Psoas muscle (tissue), 8 donors: ENCODE measurements at places on chromosomes 1 and 21. TPM values are rescaled to one million over a fixed set of nuclear protein-coding genes. Genes with fewer than 3 reads are reported as not detected.

TLR5 gene
- total RNA-seq = 0.80 TPM

TPM3 gene
- 3,245 TPM for total RNA-seq

DNA sequence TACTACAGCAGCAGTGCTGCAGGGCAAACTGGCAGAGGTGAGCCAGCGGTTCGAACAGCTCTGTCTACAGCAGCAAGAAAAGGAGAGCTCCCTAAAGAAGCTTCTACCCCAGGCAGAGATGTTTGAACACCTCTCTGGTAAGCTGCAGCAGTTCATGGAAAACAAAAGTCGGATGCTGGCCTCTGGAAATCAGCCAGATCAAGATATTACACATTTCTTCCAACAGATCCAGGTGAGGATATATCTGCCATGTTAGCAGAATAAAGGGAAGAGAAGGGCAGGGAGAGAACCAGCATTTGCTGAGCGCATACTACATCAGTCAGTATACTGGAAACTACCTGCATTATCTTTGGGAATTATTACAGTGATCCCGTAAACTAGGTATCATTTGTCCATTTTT is 130.0 kb upstream of the BMP8A start:
- peaks cover 12% of the 10 kb centered on the region for H3K36me3 ChIP-seq
- peaks cover 5% of the 10 kb centered on the region for H3K4me1 ChIP-seq
- no peak for DNase-seq
- H3K27me3 ChIP-seq = no peaks in the 10 kb centered on the region

MPZ gene
- 2.6 TPM for total RNA-seq

KLHDC9 gene
- total RNA-seq = 2.8 TPM

TMEM82 gene
- total RNA-seq = not detected

DNA sequence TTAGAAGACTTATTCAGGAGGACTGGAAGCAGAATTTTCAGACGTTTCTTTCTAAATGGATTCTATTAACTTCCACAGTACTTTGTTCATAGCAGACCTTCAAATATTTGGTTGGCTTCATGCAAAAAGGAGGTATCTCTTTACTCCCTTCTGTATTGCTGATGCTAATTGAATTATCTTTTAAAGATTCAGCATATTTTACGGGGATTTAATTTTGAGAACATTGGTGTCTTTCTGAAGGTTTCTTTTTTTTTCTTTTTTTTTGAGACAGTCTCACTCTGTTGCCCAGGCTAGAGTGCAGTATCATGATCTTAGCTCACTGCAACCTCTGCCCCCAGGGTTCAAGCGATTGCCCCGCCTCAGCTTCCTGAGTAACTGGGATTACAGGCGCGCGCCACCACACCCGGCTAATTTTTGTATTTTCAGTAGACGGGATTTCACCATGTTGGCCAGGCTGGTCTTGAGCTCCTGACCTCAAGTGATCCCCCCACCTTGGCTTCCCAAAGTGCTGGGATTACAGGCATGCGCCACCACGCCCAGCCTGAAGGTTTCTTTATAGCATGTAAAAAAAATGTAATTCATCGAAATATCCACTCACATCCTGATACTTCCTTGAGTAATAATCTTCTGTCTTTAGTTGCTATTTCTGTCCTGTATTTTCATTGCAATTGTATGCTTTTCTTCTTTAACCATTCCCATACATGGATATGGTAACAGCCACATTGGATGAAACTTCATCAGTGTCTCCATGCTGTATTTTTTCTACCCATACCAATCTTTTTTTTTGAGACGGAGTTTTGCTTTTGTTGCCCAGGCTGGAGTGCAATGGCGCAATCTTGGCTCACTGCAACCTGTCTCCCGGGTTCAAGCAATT is 14.5 kb downstream of the CNST start:
- no peak for DNase-seq
- H3K4me1 ChIP-seq = peaks cover 64% of the 10 kb centered on the region
- H3K4me3 ChIP-seq = no peak overlapping the region
- no peaks in the 10 kb centered on the region for H3K36me3 ChIP-seq

- H3K36me3 ChIP-seq = no peaks in the 10 kb centered on the region
- H3K27ac ChIP-seq = no peak overlapping the region
- no peak overlapping the region for H3K4me3 ChIP-seq
- H3K27me3 ChIP-seq = no peaks in the 10 kb centered on the region
- no peaks in the 10 kb centered on the region for H3K4me1 ChIP-seq
These were observed 742.6 kb upstream of the CXADR start for GRCh38 chr21:16770266-16770665.

DNA sequence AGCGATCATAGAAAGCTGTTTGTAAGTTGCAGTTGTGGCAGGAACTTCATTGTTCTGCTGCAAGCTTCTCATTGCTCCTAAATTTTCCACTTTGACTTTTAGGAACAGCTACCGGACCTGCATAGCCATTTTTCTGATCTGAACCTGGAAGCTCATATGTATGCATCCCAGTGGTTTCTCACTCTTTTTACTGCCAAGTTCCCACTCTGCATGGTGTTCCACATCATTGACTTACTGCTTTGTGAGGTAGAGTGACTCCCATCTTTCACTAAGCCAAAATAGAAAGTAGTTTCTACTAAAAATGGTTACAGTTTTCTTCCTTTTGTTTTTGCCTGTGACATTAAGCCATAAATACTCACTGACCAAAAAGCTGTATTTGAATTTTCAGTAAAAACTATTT is 254.2 kb downstream of the GPR52 start:
- no peaks in the 10 kb centered on the region for H3K4me1 ChIP-seq
- H3K27me3 ChIP-seq = no peaks in the 10 kb centered on the region
- no peak overlapping the region for H3K4me3 ChIP-seq
- no peaks in the 10 kb centered on the region for H3K36me3 ChIP-seq
- no peak for DNase-seq

- H3K27me3 ChIP-seq = no peaks in the 10 kb centered on the region
- DNase-seq = no peak
- H3K4me1 ChIP-seq = no peaks in the 10 kb centered on the region
- H3K4me3 ChIP-seq = no peak overlapping the region
- H3K27ac ChIP-seq = no peak overlapping the region
These were observed 94.0 kb downstream of the IFI44 start for GRCh38 chr1:78743626-78744025.

DNA sequence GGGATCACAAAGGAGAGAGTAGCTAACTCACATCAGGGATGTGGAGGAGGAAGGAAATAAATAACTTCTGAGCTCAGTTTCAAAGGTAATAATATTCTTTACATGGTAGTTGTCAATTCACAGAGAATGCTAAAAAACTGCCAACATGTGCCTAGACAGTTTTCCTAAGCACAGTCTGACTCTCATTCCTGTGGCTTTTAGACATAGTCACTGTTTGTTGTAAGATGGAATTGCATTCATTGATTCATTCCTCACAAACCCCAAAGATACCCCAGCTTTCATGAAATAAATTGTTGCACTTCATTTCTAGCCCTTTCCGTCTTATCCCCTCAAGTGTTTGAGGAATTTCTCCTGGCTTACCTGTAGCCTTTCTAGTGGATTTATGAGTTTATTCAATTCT is 263.9 kb downstream of the NTNG1 start:
- no peaks in the 10 kb centered on the region for H3K27me3 ChIP-seq
- no peak for DNase-seq
- H3K27ac ChIP-seq = no peak overlapping the region

GRCh38 chr1:195376190-195376589 is 1232.0 kb downstream of the KCNT2 start:
- H3K36me3 ChIP-seq = no peaks in the 10 kb centered on the region
- no peak overlapping the region for H3K27ac ChIP-seq
- no peaks in the 10 kb centered on the region for H3K4me1 ChIP-seq
- no peaks in the 10 kb centered on the region for H3K27me3 ChIP-seq
- DNase-seq = no peak

SIK1 gene
- 10.8 TPM for total RNA-seq

DNA sequence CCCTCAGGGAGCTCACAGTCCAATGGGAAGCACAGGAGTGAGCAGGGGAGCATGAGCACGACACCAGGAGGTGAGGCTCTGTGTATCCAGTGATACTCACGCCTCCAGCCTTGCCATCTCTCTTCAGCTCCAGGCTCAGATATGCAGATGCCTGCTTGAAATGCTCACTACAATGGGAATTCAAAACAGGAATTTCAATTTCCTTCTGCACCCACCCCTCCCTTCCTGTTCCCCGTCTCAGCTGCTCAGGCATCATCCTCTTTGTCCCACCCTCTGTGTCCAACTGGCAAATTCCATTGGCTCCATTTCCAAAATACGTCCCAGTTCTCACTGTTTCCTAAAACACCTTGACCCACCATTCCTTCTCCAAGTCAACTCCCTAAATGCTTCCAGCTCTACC is 58.9 kb downstream of the FBXO2 start:
- no peak overlapping the region for H3K27ac ChIP-seq
- DNase-seq = no peak
- no peaks in the 10 kb centered on the region for H3K4me1 ChIP-seq
- H3K36me3 ChIP-seq = no peaks in the 10 kb centered on the region
- H3K4me3 ChIP-seq = no peak overlapping the region

DNA sequence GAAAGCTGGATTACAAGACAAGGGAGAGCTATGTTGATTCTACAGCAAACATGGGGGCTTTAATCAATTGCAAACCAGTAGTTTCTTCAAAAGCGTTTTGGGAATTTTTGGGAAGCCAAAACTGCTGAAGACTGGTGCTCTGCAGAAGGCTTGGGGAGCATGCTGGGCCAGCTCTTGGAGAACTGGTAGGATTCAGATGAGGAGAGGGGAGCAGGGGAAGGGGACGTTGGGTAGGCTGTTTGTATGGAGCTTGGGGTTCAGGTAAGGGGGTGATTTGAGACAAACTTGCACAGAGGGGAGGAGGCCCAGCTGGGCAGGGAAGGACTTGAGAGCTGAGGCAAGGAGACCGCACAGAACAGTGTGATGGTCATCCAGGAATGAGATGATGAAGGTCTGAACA is 2.6 kb upstream of the MYOG start:
- no peak overlapping the region for H3K4me3 ChIP-seq
- peaks cover 13% of the 10 kb centered on the region for H3K36me3 ChIP-seq
- no peak for DNase-seq
- no peaks in the 10 kb centered on the region for H3K27me3 ChIP-seq

DNA sequence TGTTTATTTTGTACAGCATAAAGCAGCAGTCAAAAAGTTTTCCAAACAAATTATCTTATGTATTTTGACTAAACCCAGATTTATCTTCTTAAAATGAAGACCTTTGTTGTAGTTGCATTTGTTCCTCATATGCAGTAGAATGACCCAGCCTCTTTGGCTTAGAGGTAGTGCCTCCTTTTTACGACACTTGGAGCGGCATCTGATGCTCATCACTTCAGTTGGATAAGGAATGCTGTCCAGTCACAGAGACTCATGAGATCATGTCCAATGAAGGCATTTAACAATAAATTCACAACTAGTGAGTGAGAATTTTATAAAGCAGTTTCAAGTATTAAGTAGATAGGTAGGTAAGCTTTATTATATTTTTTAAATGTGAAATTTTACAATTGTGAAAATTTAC is 35.2 kb downstream of the PTPRC start:
- no peak overlapping the region for H3K4me3 ChIP-seq
- H3K27me3 ChIP-seq = no peaks in the 10 kb centered on the region
- no peak overlapping the region for H3K27ac ChIP-seq
- H3K36me3 ChIP-seq = no peaks in the 10 kb centered on the region
- DNase-seq = no peak
